Suppressor macrophage (primary cell): ENCODE measurements at places on chromosomes 6 and 20.
A peak's percentile ranks its signal among the peaks of the same experiment; 100 is the strongest.

DNA sequence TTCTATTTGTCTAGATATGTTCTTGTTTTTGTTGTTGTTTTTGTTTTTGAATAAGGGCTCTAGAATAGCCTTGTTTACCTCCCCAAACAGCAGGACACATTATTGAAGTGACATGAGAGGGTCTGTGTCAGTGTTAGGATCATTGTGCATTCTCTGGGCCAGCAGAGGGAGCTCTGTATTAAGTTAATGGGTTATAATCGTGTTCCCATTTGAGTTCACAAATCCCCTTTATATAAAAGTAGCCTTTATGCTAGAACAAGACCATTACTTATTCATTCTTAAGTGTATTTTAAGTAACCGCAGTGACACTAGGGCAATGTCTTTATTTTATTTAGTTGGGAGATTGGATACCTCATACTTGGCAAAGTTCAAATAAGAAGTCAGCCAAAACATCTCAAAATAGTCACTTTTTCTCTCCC is 44.8 kb downstream of the STK4 start:
- DNase-seq: peak; percentile 51

DNA sequence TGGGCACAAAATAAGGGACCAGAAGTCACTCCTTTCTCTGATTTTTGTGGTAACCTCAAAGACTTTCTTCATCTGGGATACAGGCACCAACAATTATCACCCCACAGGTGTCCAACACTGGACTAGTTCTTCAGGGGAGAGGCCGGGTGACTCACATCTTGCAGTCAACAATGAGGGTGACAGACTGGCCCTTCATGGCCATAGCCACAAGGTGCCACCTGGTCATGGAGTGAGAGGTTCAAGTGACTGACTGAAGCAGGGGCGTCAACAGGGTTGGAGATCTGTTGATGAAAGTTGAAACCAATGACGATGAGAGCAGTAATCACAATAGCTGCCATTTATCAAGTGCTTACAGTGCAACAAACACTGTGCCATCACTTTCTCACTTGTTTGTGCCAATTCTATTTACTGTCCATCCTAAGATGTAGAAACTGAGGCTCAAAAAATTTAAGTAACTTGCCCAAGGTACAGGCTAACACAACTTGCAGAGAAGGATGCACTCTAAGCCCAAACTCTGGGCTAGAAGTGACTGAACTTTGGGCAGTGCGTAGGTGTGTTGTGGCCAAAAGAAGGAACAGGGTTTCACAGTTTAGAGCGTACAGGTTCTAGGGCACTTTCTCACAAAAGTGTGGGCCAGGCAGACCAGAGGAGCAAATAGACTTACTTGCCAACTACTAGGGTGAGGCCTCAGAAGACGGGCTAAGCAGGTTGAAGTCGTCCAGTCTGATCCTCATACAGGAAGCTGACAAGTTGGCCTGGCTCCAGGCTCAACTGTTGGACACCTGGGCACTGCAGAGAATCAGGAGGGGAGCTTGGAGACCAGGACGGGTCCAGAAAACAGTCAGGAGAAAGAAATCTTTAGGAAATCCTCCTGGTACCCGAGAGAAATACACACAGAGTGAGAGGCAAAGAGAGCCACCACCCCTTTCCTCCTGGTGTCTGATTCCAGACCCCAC is 30.4 kb downstream of the HLA-DPB1 start:
- DNase-seq: no peak

- DNase-seq: no peak
Measured at GRCh38 chr20:7214081-7214740, 446.7 kb downstream of the BMP2 start.

DNA sequence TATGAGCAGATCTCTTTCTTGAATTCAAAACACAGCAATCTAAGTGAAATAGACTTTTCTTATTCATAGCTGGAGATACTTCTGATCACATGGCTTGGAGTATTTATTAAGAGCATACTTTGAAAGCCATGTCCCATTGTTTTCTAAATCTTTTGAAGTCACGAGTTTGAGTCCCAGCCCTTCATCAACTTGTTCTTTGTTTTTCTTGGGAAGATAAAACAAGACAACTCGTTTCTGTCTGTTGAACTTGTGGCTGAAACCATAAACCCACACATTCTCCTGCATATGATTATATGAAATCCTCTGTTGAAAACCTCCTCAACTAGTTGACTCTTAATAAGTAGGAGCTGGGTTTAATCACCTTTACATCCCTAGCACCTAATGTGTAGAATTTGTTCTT is 3.3 kb downstream of the RNF144B start:
- DNase-seq: no peak

DNA sequence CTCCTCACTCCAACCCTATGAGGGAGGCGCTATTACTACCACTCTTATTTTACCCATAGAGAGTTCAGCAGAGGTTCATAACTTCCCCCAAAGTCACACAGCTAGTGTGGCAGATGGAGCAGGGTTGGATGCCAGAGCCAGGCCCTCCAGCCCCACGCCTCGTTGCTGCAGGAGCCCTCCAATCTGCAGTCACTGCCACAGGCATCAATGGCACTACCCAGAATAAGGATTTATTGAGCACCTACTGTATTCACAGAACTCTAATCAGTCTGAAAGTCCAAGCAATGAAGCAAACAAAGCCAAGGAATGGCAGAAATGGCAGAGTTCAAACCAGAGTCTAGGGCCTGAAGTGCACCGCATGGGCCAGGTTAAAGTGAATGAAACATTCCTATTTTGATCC is 144.9 kb downstream of the LPA start:
- no peak for DNase-seq

DNA sequence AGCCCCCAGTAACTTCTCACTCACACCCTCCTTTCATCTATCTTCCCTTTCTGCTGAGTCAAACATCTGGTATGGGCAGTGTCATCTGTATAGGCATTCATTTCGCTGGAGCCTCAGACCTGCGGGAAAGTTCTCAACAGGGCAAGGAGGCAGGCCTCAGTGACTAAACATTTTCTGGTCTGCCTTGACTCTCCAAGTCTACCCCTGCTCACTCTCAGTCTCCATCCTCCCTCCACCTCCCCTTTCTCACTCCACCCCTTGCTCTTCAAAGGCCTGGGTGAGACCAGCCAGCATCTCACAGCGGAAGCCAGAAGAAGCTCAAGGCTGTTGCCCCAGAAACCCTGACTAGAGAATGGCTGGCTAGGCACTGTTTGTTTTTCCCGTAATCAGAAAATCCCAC is 105.0 kb upstream of the BEND6 start:
- no peak for DNase-seq

- DNase-seq: no peak
Measured at GRCh38 chr20:46810448-46811223, 84.0 kb upstream of the EYA2 start.

- DNase-seq: peak; percentile 64
Measured at GRCh38 chr6:34341481-34341971, 50.9 kb downstream of the NUDT3 start.

DNA sequence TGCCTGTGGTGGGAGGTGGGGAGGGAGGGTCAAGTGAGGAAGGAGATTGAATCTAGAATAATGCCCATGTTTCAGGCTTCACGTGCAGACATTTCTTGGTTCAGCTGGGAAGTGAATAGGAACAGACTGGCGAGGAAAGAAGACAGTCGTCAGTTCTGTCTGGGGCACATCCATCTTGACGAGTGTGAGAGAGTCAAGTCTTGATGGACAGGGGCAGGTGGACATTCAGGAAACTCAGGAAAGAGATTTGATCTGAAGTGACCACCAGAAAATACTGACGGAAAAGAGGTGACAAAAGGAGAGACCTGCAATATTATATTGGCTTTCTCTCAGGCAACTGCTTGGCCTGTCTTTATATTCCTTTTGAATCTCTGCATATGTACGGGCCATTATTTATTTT is 68.6 kb downstream of the ESR1 start:
- no peak for DNase-seq

DNA sequence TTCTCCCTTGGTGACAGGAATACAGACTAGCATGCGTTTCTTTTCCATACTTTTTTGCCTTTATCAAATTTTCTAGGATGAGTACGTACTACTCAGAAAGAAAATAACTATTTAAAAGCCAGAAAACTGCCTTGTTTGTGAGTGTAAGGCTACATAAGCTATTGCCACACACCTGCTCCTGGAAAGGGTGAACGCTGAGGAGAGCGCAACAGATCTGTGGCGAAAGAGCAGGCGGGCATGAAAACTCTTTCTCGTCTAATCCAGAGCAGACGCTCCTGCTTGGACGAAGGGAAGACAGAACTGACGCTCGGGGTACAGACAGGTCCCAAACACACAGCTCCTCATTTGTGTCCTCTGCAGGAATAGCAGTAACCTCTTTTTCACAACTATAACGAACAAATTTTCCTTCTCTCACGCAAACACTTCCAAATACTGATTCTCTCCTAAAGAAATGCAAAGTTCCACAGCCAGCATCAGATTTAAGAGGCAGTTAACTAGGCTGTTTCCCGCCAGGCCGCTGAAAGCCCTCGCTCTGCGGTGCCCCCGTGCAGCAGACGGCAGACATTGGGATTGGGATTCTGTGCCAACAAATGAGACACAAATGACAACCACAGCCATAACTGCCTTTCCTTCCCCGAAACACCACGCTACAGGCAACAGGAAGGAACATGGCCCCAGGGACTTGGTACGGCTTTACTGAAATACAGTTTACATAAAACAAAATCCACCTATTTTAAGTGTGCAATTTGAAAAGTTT is 20.0 kb downstream of the TAF4 start:
- no peak for DNase-seq

DNA sequence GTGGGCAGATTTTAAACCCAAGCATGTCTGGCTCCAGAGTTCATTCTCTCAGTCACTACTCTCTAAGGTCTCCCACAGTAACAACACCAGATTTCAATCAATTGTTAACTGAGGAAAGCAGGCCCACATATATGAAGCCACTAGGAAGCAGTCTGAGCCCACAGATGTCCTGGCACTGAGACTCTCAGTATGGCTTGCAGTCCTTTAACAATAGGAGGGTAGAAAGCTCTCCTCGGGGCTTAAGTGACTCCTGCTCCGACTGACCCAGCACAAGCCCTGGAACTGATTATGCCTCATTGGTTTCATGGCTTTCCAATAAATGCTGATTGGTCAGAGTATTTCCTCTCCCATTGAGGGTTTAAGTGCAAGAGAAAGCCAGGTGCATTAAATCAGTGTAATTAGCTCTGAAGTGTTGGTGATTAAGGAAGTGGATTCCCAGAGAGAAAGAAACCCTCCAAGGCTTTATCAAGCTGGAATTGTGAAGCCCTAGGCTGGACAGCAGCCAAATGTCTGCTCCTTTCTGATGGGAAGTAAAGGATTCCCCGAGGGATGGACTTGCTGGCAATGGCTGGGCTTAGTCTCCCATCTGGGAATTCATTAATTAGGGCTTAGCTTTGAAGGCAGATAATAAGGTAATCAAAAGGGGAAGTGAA is 76.6 kb upstream of the PROKR2 start:
- no peak for DNase-seq

DNA sequence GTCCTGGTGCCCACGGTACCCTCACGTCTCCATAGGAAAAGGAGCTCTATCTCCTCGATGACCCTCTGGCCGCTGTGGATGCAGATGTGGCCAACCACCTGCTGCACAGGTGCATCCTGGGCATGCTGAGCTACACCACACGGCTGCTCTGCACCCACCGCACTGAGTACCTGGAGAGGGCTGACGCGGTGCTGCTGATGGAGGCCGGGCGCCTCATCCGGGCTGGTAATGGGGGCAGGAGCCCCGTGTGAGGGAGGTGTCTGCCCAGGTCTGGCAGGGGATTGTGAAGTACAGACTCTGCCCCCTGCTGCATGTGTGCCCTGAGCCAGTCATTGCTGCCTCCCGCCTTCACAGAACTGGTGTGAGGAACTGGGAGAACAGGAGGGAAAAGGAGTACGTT is 12.4 kb downstream of the DLK2 start:
- DNase-seq: no peak

- DNase-seq: no peak
Measured at GRCh38 chr6:41236276-41236675, 8.1 kb downstream of the TREML4 start.

- DNase-seq: no peak
Measured at GRCh38 chr6:37221585-37222124, 35.9 kb upstream of the TBC1D22B start.

DNA sequence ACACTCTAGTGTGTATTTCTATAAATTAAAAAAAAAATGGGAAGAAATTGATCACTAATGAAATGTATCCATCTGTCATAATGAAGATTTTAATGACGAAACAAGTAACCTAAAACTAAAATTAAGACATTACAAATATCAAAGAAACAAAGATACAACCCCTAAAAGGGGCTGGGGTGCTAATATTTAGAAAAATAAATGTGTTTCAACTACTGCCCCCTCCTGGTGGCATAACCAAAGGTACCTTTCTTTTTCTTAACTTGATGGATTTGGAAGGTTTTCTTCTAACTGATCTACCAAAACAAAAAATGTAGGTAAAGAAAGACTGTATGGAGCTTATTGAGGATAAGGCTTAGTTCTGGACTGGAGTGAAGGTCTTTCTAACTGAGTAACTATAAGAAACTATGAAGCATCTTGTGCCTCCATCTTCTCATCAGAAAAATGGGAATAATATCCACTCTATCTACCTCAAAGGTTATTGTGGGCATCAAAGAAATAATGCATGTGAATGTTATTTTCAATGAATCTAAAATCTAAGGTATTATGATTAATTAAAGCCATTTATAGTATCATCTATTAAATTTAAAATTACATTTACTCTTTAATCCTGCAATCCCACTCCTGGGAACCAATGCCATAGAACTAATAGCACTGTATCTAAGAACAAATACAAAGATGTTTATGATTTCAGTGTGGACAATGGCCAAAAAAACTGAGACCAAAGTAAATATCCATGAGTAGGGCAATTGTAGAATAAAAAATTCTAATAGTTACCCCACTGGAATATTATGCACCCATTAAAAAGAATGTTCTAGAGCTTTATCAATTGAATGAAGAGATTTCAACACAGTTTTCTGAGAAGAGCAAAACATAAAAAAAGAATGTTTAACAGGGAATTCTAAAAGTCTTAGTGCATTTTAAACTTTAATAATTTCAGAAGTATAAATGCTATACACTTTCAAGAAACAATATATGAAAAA is 117.2 kb downstream of the BACH2 start:
- peak; percentile 47 for DNase-seq
